ENCODE measurements at places on chromosomes 5 and 9.

- DNase-seq = no peak
These were observed 24.1 kb downstream of the TENT4A start for GRCh38 chr5:6737043-6737941.

DNA sequence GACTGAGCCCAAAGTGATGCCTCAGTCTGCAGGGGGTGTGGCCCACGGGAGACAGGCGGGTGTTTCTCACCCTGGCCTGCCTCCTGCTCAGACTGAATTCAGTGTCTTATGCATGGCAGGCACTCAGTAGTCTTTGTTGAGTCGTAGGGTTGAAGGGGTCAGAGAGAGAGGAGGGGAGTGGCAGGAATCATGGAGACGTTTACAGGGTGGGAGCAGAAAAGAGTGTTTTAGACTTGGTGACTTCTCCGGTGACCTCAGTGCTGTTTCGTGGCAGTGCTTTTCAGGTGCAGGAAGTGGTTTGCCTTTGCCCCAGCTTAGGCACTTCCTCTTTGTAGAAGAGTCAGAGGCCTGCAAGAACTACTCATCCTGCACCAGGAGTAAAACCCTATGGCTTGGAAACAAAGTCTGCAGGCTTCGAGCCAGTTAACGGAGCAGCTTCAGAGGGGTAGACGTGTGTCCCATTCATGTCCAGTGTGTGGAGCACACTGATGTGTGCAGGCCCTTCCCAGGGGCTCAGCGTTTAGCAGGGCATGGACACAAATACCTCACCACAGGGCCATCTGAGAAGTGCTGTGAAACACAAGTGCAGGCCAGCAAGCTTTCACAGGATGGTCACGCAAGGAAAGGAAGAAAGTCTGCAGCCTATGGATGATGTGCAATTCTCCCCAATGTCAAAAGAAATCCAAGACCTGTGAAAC lies 24.5 kb upstream of the SEMA4D start:
- DNase-seq = no peak

DNA sequence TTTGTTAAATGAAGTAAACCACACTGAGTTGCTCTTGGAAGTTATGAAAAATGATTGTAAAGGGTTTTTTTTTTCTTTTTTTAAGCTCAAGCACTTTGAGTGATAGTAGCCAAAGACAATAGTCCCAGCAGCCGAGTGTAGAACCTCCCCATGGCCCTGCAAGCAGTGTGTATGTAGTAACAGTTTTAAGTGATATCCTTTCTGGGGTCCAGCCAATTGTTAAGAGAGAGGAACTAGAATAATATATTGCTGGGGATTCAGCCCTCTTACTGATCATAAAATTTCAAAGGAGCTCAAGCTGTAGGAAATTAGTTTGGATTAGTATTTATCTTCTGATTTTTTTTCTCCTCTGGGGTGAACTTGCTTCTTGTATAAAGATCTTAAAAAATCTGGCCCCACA lies 43.2 kb downstream of the NPR3 start:
- DNase-seq = no peak

- DNase-seq = no peak
These were observed 103.4 kb downstream of the CFAP95 start for GRCh38 chr9:69923972-69924371.

GRCh38 chr5:79490323-79490936 lies 23.5 kb downstream of the HOMER1 start:
- no peak for DNase-seq

DNA sequence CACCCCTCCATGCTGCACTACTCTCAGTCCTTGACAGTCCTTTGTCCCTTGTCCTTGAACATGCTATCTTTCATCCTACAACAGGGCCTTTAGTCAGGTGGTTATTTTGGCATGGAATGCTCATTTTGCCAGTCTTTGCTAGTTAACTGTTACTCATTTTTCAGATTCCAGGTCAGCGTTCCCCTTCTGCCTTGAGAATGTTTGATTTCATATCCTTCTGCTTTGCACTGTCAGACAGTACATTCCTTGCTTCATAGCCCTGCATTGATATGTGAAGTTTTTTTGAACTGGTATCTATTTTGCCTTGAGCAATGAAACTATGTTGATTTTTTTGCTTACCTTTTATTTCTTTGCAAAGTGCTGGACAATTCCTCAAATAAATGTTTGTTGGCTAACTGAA lies 638.2 kb upstream of the SEMA6A start:
- DNase-seq = no peak

GRCh38 chr5:57831090-57831489 lies 348.5 kb upstream of the ACTBL2 start:
- no peak for DNase-seq

DNA sequence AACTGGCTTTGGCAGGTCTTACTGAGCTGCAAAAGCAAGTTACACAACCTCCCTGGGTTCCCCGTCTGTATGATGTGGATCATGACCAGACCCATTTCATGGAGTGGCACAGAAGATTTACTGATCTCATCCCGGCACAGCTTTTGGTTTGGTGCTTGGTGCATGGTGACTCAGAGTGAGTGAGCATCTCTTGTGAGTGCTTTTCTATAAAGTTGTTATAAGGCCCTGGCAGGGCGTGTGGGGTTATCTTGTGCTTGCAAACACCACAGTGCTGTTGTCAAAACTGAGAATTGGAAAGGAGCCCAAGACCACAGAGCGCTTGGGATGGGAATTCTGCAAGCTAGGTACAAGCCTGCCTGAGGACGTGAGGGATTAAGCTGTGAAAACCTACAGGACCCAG lies 425.2 kb downstream of the GADD45G start:
- no peak for DNase-seq

DNA sequence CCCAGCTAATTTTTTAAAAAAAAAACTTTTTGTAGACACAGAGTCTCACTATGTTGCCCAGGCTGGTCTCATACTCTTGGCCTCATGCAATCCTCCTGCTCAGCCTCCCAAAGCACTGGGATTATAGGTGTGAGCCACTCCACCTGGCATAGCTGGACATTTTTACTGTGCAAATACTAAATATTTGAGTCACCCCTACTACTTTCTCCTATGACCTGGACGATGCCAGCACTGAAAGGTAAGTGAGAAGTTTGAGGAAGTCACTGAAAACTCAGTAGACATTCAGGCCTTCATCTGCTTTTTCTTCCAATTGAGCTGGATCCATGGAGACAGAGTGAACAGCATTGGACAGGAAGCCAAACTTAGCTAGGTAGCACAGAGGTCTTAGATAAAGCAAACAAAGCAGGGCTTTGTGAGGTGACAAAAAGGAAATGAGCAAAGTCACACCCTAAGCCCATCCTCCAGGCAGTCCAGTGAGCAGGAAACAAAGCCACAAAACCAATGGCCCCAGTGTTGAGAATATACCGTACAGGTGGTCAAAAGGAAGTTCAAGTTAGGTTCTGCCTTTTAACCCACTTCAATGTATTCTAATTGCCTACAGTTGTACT lies 192.6 kb upstream of the RASA1 start:
- DNase-seq = no peak

DNA sequence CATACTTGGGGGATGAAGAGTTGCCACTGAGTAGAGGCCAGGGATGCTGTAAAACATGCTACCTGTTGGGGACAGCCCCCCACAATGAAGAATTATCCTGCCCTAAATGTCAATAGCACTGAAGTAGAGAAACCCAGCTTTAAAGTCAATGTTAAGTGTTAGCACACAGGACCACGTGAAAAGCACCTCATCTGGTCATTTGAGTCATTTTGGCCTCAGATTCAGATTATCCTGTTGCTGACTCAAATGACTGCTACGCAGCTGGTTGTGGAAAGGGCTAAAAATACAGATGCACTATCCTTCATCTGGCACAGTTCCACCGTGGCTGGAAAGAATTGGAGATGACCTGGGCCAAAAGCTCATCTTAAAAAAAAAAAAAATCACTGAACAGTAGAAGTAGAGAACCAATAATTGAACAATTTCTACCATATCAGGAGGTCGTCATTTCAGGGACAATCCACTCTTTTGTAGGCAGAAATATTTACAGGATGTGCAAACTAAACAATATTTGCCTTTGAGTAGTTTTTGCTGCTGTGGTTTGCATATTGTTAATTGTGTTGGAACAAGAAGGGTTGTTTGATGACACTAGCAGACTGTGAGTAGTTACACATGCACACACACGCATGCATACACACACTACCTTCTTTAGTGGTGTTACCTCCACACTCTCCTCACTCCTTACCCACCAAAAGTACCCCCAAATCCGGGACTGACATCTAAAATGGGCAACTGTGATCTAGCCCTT lies 195.3 kb upstream of the KLF9 start:
- DNase-seq = no peak

DNA sequence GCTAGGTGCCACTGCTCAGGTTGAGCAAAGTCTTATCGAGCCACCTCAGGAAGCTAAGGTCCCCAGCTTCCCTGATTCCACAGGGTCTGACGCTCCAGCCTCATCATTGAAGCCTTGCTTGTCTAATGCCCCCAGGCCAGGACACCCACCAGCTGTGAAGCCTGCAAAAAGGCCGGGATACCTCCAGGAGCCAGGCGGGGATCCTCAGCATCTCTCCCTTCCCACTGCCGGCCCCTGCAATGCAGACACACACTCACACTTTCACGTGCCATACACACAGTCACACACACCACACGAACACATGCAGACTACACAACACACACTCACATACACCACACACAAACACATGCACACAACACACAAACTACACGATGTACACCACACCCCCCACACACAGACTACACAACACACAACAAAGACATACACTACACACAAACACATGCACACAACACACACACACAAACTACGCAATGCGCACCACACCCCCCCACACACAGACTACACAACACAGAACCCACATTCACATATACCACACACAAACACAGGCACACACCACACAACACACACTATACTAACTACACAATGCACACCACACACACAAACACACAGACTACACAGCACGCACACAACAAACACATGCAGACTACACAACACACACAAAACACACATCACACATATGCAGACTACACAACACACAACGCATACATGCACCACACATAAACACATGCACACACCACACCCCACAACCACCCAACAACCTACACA lies 17.8 kb upstream of the S1PR3 start:
- DNase-seq = no peak

- no peak for DNase-seq
These were observed 559.9 kb downstream of the TLE4 start for GRCh38 chr9:80131627-80132026.

GRCh38 chr5:147450606-147451005 lies 59.3 kb downstream of the DPYSL3 start:
- no peak for DNase-seq

DNA sequence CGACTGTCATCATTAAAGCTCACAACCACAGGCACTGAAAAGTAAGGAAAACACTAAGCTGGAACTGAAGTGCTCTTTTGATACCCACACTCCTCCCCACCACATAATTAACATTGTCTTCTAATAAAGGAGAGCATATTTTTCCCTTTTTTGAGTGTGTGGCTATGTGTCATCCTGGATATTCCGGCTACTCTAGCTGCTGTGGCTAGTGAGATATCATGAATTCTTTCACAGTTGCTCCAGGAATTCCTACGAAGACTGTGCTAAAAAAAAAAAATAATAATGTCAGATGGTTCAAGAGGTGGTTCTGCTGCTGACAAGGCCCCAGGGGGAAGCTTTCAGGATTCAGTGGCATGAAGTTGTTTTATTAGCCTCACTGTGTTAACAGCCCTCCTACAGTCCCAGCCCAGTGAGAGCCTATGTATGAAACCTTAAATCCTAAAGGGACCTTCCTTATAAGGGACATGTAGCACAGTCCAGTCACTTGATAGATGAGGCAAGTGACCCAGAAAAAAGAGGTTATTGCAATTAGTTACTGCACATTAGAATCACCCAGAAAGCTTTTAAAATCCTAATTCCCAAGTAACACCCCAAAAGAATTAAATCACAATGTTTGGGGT lies 46.6 kb downstream of the TMEM252 start:
- DNase-seq = no peak

GRCh38 chr9:16461137-16461840 lies 409.2 kb downstream of the BNC2 start:
- no peak for DNase-seq

- DNase-seq = no peak
These were observed 67.7 kb downstream of the KCNT1 start for GRCh38 chr9:135769489-135770202.

GRCh38 chr5:143316844-143317631 lies 86.4 kb downstream of the NR3C1 start:
- no peak for DNase-seq

- DNase-seq = no peak
These were observed 181.6 kb downstream of the CD180 start for GRCh38 chr5:67014957-67015400.

DNA sequence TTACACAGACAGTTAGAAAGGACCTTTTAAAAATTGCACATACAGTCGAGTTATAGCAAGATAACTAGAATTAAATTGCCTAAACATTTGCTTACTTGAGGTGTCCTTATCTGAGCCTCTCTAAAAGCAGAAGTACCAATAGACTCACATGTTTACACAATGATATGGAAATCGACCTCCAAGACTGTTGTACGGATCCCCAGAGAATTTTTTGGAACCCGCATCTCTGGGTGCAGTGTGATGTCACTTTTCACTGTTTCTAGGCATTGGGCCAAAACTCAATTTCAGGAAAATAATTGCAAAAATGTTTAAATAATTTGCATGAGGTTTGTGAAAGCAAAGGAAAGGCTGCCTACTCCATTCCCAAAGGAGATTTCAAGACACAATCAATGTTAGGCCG lies 63.1 kb upstream of the ATG10 start:
- no peak for DNase-seq

- DNase-seq = no peak
These were observed 207.8 kb downstream of the SEMA5A start for GRCh38 chr5:9337928-9338595.

- DNase-seq = no peak
These were observed 269.7 kb downstream of the ISL1 start for GRCh38 chr5:51652980-51653379.

DNA sequence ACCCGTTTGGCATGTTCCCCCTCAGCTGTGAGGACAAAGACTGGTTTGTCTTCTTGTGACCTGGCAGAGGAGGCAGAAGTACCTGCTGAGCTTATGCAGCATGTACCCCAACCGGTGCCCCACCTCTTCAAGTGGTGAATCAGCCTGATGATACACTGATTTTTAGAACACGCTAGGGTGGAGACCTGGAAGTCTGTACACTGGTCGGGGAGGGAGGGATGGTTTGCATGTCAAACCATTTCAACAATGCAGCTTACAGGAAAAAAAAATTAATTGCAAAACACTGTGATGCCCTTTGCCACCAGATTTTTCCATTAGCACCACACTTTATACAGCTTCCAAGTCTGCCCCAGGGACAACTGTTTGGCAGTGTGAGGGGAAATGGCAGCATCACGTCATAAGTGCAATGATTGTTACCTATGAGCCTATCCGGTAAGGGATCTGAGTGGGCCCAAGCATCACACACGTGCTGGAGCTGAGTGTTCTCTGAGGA lies 155.1 kb upstream of the DMRT1 start:
- DNase-seq = no peak

GRCh38 chr9:136170006-136170901 lies 34.7 kb downstream of the LHX3 start:
- no peak for DNase-seq

DNA sequence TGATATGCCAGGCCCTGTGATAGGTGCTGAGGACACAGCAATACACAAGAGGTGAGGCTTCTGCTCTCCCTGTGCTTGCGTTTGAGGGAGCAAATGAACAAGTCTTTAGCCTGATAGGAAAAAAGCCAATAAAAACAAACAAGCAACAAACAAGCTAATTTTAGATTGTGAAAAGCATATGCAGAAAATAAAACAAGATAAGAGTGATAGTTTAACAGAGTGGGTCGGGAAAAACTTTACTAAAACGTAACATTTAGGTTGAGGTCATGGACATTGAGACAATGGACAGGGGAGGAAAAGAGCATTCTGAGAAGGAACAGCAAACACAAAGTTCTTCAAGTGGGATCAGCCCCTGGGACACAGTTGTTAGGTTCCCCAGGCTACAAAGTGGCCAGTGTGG lies 4.3 kb downstream of the SMIM3 start:
- no peak for DNase-seq

- no peak for DNase-seq
These were observed 184.8 kb upstream of the TBCA start for GRCh38 chr5:77960863-77961396.

Data from NCI-H345 (cell line).